AG09309 (cell line): ENCODE measurements at places on chromosomes 12 and 14.
A peak's percentile ranks its signal among the peaks of the same experiment; 100 is the strongest.

DNA sequence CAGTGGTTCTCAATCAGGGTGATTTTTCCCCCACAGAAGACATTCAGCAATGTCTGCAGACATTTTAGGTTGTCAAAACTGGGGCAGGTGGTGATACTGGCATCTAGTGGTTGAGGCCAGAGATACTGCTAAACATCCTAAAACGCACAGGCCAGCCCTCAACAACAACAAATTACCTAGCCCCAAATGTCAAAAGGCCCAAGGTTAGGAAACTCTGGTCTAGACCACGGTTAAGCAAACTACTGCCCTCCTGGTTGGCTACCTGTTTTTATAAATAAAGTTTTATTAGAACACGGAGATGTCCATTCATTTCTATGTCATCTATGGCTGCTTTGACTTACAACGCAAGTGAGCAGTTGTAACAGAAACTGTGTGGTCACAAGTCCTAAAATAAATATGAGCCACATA, 186.7 kb downstream of the EFCAB11 start:
- peak; percentile 7 for DNase-seq

DNA sequence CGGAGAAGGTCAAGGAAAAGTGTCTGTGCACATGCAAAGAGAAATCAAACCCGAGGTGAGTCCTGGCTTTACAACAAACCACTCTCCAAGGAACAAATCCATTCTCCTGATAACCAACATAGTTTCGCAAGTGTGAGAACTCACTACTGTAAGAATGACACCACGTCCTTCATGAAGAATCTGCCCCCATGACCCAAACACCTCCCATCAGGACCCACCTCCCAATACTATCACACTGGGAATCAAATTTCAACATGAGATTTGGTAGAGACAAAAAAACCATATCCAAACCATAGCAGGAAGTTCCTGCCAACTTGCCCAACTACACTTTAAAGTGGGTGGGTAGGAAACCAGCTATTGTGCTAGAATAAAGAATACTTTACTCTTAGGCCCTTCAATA, 2.4 kb upstream of the ERC1 start:
- DNase-seq = no peak

DNA sequence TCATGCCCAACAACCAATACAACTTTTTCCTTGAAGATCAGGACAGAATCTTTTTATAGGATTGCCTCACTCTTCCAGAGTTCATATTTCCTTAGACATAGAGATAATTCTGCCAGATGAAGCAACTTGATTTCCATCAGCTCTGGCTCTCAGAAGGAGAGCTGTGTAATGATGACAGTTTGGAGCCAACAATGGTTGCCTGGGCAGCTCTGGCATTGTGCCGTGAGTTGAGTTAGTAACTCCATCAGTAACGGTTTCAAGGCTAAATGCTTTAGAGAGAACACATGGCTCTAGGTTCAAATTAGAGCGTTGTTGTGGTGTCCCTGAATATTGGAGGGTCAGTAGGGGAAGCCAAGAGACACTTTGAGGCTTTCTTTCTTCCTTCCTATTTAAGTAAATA, 501.7 kb upstream of the SEL1L start:
- no peak for DNase-seq

GRCh38 chr14:106291626-106292025, 765.2 kb downstream of the TMEM121 start:
- no peak for DNase-seq

DNA sequence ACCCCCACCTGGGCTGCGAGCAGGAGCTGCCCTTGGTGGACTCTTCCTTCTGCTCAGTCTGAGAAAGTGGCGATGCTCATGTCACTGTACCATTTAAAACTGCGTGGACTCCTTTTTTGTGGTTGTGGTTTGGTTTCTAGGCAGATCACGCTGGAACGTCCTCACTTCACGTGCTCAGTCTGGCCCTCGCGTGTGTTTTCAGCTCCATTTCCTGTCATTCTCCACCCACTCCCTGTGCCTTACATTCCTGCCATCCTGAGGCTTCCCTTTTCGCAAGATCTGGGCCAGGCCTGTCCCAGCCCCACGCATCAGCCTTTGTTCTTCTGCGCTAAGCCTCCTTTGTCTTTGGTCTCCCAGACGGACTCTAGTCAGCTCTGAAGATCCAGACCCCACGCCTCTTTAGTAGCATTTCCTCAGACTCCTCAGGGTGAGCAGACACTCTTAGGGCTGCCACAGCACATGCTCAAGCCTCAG, 105.4 kb downstream of the FBXL14 start:
- no peak for DNase-seq

DNA sequence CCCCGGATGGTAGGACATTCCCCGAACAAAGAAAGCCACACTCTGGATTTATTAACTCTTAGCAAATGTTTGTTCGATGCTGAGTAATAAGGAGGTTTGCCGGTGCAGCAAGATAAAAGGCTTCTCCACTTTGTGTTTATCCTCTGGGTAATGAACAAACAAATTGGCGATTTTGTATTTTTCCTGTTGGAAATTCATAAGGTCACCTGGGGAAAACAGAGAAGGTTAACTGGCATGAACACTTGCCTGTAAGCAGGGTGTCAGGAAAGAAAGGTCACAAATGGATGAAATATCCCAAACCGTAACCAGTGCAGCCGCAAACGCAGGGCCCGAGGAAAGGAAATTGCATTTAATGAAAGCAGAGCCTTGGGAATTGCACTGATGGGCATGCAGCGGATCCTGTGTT, 132.8 kb downstream of the RMST start:
- no peak for DNase-seq

DNA sequence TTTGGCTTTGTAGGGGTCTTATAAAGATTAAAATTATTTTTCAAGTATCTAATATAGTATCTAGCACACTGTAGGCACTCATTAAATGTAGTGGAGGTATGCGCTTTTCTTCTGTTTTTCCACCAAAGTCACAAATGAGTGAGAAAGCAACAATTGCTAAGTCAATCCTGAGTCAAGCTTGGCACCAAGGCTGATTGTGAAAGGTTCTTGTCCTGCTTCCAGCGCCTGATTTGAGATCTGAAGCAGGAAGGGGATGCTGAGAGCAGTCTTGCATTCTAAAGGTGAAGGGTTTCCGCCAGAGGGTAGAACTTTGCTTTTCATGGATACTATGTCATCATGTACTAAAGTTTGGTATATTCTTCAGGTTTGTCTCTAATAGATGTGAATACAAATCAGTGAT, 64.9 kb upstream of the DAAM1 start:
- DNase-seq = no peak

DNA sequence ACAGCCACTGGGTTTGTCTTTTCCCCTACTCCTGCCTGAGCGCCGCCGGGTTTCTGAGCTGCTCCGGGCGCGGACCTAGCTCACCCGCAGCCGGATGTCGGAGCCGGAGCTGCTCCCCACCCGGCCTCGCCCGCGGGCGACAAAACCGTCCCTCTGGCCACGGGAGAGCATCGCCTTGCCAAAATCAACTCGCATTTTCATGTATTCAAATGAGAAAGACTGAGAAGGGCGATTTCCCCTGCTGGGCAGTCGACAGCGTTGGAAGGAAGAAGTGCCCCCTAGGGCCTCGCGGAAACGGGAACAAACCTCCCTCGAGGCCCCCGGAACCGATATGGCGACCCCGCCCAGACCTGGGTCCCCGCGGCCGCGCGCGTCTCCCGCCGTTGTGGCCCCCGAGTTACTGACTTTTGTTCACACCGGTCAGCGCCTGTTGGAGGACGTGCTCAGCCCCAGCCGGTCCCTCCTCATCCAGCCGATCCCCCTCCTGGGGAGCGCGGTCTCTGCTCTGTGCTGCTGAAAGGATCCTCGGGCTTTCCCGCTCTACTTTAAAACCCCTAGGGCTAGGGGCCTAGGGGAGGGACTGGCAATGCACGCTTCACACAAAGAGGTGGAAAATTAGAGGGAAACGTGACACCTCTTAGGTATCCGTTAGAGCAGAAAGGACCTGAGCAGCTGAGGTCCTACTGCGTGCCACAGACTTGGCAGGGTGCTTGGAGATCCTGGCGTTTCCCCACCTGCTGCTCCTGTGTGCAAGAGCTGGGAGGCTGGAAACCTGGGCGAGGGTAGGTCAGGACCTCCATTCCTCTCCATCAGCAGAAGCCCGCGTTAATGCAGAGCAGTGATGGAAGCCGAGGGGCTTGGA, 4.3 kb downstream of the TTC6 start:
- DNase-seq = no peak

GRCh38 chr12:7158781-7159609, 28.8 kb downstream of the CLSTN3 start:
- no peak for DNase-seq

DNA sequence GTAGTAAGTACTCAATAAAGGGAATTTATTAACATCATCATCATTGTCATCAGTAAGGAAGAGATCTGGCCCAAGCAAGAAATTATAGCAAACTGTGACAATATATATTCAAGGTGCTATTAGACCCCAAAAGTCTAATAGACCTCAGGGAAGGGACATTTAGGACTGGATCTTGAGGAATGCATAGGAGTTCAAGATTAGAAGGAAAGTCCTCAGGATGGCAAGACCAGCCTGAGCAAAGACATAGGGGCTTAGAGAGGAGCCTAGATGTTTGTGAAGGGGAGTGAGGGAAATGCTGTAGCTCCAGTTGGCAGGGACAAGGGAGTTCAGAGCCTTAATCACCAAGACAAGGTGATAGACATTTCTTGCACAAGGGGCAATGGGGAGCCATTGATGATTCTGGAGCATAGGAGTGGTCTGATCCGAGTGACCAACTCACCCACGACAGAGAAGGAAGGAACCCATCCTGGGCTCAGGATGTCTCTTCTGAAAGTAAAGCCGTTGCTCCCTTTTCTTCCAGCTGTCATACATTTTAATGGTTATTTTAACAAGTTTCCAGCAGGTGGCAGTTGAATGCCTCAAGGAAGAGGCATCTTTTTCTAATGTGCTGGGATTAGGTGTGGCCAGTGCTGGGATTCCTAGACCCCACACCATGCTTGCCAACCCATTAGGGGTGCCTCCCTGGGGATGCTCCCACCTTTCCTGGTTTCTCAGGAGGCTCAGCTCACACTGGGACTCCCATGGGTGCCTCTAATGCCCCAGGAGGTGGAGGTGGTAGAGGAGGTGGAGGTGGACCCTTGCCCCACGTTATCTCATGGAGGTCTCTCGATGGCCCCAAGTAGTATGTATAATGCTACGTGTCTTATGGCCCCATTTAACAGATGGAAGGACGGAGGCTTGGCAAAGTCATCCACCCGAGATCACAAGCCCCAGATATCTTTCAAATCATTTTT, 37.8 kb downstream of the PHETA1 start:
- peak; percentile 21 for DNase-seq

- no peak for DNase-seq
These were observed 163.6 kb downstream of the PRKCH start for GRCh38 chr14:61484826-61485584.

- DNase-seq = no peak
These were observed 724 bp upstream of the CS start for GRCh38 chr12:56300644-56301464.

DNA sequence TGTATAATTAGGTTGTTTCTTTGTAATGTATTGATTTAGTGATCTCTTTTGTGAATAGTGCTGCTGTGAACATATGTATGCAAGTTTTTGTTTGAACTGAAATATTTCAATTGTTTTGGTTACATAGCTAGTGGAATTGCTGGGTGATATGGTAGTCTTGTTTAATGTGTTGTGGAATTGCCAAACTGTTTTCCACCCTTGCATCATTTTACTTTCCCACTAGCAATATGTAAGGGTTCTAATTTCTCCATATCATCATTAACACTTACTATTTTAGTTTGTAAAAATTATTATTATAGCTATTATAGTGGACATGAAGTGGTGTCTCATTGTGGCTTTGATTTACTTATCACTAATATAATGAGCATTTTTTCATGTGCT, 5.9 kb downstream of the G2E3 start:
- no peak for DNase-seq

- no peak for DNase-seq
These were observed 90.0 kb downstream of the DHRS2 start for GRCh38 chr14:23725980-23726710.

DNA sequence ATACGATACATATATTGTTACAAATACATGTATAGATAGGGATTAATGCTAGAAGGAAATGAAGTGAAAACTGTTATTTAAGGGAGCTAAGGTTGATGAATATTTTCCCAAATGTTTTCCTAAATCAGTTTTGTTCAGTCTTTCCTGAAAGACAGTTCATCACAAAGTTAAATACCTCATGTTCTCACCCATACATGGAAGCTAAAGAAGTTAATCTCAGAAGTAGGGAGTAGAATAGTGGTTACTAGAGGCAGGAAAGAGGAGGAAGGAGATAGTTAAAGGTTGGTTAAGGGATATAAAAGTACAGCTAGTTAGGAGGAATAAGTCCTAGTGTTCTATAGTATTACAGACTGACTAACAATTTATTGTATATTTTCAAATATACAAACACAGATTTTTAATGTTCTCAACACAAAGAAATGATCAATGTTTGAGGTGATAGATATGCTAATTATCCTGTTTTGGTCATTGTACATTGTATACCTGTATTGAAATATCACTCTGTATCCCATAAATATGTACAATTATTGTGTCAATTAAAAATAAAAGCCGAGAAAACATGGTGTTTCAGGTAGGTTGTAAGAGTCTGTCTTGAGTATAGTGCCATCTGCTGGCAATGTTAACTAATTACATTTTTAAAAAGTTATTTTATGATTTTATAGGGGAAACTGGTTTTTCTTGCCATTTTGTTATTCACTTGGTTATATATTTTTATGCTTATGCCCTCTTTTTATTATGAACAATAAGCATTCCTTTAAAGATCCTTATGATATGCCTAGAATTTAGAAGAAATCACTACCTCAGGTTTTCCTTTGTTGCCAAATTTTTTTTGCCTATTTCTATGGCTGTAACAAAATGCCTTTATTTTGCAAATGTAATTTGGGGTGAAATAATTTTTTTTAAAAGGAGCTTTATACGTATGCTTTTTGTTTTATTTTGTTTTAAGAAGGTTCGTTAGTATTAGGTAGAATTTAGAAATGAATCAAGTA, 26.9 kb downstream of the ZDHHC17 start:
- DNase-seq = no peak

- DNase-seq = no peak
These were observed 4.6 kb downstream of the PKP2 start for GRCh38 chr12:32891956-32892355.

DNA sequence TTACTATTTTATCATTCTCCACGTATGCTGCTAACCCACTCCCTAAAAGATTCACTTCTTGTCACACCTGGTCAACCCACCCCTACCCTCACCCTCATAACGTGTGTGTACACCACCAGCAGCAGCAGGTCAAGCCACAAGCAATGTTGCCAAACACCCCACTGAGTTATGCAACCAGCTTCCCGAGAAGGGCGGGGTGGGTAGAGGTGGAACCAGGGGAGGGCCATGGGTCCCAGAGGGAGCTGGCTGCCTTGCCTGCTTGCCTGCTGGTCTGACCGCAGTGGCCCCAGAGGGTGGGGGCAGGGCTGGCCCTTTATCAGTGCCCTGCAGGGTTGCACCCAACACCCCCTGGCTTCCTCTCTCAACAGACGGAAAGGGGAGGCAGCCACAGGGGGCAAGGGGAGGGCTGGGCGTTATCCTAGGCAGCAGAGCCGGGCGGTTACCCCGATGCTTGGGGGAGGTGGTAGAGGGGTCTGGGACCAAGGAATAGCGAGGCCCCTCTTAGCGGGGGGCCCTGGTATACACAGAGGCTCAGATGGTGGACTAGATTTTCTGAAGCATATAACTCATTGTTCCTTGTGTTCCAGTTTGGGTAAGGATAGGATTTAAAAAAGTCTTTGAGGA, 3.5 kb upstream of the NFE2 start:
- peak; percentile 21 for DNase-seq
